ENCODE measurements at places on chromosomes 4 and X.

- no peak for DNase-seq
Observed at GRCh38 chrX:129581904-129582303, 41.8 kb downstream of the OCRL start.

GRCh38 chr4:122930862-122931261 is 8.5 kb upstream of the NUDT6 start:
- DNase-seq = no peak

- no peak for DNase-seq
Observed at GRCh38 chr4:28686618-28687017, 1826.0 kb downstream of the STIM2 start.

- DNase-seq = no peak
Observed at GRCh38 chr4:70991596-70991995, 1.9 kb upstream of the DCK start.

GRCh38 chrX:53268173-53268572 is 13.2 kb downstream of the IQSEC2 start:
- no peak for DNase-seq

GRCh38 chrX:132216283-132216682 is 3.0 kb downstream of the RAP2C start:
- DNase-seq = no peak

DNA sequence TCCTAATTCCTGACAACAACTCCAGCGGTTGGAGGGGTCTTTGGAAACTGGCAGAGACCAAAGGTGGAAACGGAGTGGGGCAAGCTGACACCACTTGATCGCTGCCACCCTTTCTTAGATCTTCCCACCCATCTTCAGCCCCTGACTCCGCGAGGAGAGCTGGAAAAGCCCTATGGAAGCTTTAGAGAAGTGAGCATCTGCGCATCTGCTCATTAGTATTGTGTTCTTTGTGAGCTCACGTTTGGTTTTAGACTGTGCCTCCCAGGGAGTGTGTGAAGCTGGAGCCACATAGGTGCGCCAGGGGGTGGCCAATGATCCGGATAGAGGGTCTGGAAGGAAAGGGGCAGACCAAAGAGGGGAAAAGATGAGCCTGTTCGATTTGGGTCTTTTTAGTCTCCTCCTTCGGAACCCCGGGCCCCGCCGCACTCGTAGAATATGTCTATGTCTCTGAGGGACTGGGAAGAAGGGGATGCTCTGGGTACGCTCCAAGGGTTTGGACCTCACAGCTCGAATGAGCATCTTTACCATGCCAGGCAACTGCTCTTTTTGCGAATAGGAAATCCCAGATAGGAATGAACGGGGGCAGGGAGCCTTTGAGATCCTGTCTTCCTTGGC is 578 bp upstream of the DKK2 start:
- DNase-seq = no peak

- DNase-seq = no peak
Observed at GRCh38 chr4:151716324-151716723, 44.5 kb downstream of the GATB start.

GRCh38 chr4:164512124-164512523 is 241.8 kb upstream of the SMIM31 start:
- no peak for DNase-seq

DNA sequence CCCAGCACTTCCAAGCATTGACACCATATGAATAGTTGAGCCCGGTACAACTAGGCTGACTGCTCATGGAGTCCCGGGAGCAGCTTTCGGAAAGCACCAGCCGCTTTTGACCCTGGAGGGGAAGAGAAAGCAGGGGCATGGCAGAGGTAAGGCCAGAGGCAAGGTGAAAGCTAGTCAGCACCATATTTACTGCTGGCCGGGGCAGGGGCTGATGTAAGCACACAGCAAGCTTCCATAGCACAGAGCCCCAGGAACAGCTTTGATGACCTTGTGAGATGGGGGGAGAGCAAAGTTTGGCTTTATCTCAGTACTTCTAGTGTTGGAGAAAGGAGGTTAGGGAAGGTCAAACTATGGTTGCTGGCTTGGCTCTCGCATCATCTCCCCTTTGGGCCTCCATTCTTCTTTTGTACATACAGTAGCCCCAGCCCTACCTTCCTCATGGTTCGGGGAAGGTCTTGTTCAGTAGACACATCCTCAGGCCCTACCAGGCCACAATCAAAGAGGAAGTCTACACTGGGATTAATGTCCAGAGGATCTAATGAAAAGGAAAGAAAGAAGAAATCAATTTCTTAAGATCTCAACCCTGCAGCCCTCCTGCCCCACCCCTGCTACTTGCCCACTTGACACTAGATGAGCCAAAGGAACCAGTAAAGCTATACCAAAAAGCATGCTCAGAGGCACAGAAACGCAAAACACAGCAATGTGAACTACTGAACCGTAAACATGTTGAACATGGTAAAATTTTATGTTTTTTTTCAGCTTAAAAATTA is 9.4 kb downstream of the ZMYM3 start:
- no peak for DNase-seq

- no peak for DNase-seq
Observed at GRCh38 chr4:159229164-159229563, 126.3 kb downstream of the RAPGEF2 start.

All from stimulated activated CD4-positive, alpha-beta T cell treated with anti-CD3 and anti-CD28 coated beads, Interleukin-12 subunit alpha, Interleukin-12 subunit beta, amount 100 ng/mL, for 48 hours (primary cell).